NCI-H2029 (cell line): ENCODE measurements at places on chromosomes 5 and 9.

DNA sequence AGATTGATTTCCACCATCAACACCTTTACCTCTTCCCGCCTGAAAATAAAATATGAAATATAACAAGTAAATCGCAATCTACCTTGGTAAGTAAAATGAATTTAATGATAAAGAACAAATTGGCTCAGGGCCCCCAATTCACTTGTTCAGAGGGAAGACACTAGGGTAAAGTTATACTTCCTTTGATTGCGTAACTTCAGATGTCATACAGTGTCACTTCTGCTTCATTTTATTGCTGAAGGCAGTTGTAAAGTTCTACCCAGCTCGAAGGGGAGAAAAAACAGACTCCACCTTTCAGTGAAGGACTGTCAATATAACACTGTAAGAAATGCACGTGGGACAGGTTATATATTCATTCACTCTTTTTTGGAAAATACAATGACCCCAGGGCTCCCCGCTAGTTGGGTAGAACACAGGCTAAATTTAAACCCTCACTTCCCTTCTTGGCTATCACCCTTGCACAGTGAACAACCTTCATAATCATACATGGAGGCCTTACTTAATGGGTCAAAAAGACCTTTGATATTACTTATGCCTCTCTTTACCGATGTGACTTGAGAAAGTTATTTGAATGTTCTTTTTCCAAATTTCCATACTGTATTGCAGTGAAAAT, 848.8 kb downstream of the MAT2B start:
- no peak for DNase-seq

- DNase-seq: peak; percentile 76
Measured at GRCh38 chr9:21974722-21975409, 19.3 kb downstream of the CDKN2A start.

DNA sequence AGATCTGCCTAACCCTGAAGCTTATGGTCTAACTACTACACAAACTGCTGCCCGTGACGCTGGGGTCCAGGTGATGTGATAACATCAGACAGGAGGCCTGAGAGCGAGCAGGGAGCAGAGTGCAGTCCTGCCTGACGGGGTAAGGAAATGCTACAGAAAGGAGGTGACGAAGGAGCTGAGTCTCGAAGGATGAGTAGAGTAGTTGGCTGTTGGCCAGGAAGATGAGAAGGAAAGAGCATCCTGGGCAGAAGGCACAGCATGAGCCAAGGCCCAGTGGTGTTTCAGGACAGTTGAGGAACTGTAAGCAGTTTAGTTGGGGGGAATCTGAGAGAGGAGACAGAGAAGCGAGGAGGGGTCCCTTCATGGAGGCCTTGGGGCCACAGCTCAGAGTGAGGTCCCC, 136.0 kb upstream of the TBC1D2 start:
- DNase-seq: no peak

- DNase-seq: no peak
Measured at GRCh38 chr5:92459654-92460053, 1076.5 kb upstream of the ARRDC3 start.

GRCh38 chr5:131640043-131640856, 5.2 kb upstream of the RAPGEF6 start:
- DNase-seq: no peak

- no peak for DNase-seq
Measured at GRCh38 chr9:136571531-136571930, 25.7 kb upstream of the NOTCH1 start.

DNA sequence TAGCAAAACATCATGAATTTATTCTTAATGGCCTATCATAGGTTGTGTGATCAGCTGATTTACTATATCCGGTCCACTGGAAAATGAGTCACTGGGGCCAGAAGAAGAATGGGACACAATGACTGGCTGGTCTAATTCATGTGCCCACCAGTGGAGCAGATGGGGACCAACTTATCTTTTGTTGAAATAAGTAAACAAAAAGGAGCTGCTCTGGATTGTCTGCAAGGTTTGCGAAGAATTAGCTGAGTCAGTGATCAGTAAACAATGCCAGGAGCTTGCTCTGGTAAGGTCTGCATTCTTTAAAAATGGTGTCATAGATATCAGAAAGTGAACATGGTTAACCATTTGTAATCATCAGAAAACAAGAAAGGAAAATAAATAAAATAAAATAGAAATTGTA, 128.0 kb downstream of the RASEF start:
- no peak for DNase-seq

GRCh38 chr5:145221416-145221815, 613.7 kb downstream of the PRELID2 start:
- DNase-seq: no peak

DNA sequence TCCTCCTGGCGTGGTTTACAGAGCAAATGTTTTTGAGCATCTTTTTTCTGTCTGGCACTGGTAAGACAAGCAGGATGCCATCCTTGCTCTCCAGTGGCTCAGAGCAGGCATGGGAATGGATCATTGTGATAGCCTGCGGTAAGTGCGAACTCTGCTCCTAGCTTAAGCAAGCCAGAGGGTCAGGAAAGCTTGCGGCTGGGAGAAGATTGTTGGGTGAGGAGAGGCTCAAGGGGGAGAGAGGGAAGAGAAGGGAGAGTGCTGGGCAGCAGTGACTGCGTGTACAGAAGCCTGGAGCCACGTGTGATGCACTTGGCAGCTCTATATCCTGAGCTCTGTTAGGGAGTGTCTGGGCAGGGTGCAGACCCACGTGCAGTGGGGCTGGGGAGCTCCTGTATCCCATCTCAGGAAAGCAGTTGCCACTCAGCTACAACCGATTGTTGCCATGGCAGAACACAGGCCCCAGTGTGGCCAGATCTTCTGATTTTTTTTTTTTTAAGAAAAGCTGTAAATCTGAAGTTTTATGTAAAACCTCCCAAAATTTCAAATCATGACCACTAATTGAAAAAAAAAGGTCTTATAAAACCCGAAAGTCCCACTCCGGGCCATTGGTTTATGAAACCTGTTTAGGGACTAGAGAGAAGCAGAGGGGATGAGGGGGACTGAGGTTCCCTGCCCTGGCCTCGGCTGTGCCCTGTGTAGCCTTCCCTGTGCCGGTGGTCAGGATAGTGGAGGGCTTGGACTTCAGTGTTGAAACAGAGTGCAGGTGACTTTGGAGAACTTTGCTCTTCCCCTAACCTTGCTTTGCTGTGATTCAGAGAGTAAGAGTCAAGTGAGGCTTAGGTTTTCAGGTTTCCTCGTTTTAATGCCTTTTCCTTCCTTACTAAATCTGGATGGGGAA, 67.3 kb downstream of the ZNF618 start:
- DNase-seq: no peak

GRCh38 chr9:120841930-120842684, 615 bp downstream of the PSMD5 start:
- DNase-seq: no peak

DNA sequence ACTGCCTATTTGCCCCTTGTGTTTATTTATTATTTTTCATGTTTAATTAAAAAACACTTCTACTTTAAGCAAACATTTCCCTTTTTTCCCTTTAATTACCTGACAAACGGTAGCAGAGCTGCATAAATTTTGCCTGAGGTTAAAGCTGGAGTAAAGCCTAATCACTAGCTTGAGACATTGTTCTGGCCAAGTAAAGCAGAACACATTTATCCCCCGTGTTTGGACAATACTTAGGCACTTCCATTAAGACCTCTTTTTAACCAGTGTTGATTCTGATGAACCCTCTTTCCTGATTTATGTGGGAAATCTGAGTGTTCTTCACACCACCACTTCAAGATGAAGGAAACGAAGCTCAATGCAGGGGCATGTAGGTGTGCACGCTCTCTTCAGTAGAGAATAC, 54.5 kb downstream of the BNC2 start:
- DNase-seq: no peak

- no peak for DNase-seq
Measured at GRCh38 chr9:78939311-78940065, 632.3 kb upstream of the TLE4 start.

- DNase-seq: peak; percentile 78
Measured at GRCh38 chr9:34379334-34380033, 2.8 kb upstream of the MYORG start.

DNA sequence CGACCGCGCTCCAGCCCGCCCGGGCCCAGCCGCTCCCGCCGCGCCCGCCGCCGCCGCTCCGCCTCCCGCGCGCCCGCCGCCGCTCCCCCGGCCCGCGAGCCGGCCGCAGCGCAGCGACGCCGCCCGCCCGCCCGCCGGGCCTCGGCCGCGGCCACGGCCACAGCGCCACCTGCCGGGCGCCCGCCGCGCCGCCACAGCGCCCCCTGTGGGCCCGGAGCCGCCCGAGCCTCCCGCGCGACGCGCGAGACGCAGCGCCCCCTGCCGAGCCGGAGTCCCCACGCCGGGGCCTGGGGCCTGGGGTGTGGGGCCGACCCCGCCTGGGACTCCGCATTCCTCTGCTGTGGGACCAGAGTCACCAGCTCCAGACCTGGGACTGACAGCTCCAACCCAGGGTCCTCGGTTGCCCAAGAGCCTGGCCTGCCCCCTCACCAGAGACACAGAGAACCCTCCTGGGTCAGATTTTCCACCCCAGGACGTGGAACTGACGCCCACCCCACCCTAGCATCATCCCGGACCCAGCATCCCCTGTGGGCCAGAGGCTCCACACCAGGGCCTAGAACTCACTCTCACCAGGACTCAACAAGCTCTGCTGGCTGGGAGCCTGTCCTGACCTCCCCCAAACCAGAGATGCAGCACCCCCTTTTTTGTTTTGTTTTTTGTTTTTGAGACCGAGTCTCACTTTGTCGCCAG, at the start of gene RAPGEF1:
Gene RAPGEF1, minus strand, starts transcription at position 118 of the 690 bp plus-strand sequence. CDS start 246 bp downstream, outside the sequence.
- DNase-seq: peak; percentile 56

- no peak for DNase-seq
Measured at GRCh38 chr9:123099042-123099441, 65.6 kb downstream of the GPR21 start.

DNA sequence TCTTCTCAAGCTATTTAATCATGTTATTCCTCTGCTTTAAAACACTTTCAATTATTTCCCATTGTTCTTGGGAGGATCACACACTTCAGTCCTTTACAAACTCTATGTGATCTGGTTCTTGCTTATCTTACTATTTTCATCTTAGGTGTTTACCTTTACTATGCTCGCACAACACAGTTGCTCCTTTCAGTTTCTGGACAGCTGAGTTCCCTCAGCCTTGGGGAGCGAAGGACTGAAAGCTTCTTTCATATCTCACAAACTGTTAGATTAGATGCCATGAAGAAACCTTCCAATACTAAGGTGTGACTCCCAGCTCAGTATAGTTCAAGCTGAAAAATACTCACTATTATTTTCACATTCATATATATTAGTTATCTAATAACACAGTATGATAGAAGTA, 117.9 kb downstream of the CDC42SE2 start:
- DNase-seq: no peak

DNA sequence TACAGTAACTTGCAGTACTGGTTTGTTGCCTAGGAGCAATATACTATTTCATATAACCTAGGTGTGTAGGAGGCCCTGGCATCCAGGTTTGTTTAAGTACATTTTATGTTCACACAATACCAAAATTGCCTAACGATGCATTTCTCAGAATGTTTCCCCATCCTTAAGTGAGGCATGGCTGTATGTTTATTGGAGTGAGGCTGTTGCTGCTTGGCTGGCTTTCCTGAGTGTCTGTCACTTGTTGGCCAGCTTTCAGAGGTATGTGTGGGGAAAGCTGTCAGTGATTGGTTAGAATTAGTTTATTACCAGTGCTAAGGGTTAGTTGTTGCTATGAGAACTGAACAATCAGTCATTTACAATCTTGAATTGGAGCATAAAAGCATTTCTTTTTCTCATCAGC, 154.1 kb upstream of the CDH12 start:
- no peak for DNase-seq

DNA sequence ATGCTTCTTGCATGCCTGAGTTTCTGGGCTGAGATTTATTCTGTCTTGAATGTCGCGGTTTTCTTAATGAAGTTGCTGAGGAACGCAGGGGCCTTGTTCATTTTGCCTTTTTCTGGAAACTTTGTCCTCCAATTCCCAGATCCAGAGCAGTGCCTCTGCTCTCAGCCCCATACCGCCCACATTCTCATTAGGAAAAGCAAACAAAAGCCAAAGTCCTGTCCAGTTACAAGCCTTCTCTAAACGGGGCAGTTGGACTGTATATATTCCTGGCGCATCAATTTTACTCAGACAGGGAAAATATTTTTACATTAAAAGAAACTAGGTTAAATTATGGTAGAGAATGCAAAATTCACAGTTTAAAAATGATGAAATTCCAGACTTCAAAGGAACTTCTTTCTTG, 1.2 kb upstream of the PSAT1 start:
- DNase-seq: no peak

DNA sequence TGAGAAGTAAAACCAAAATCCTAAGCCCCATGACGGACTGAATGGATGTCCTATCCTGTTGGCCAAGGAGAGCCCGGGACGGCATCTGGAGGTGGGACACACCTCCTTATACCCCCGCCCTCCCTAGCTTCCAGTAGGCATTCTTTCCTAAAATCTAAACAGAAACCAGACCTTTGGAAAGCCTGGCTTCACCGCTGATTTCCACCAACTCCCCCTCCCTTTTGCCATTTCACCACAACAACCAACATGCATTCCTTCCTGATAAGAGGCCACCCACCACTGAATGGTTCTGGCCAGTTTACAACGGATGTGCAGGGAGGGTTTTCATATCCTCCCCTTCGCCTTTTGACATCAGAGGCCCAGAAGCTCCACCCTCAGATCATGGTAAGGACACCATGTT, 9.2 kb upstream of the RARS1 start:
- DNase-seq: no peak

DNA sequence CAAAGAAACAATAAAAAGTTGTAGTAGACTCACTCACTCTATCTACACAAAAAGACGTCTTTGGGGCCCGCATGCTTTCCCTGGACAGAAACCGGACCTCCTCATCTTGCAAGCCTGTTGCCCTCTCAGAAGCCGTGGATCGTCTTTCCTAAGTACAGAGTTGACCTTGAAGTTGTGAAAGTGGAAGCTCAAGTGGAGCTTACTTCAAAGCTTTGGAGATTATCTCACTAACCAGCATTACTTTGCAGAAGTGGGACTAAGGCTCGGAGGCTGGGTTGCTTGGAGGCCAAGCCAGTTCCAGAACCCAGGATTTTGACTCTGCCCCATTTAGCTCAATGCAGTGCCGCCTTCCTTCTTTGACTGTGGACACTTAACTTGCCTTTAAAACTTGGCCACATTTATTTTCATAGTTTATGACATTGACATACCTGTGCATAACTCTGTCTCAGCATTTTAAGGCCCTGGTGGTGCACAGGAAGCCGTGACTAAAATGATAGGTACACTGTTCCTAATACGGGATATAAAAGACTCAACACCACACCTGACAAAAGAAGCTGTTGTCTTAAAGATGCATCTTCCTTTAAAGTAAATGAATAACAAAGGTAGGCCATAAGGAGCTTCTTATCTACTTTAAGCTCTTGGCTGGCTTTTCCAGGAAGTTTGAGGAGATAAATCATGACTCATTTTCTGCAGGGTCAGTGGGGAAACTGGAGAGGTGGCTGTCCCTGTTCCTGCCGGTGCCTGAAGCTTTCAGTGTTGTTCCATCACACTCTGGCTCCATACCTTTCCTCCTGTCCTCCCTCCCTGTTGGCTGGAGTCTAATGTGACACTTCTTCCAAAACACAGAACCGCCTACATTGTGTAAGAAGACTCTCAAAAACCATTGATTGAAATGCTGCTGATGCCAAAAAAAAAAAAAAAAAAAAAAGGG, 10.7 kb downstream of the SLC25A25 start:
- DNase-seq: peak; percentile 71
